Stimulated activated CD8-positive, alpha-beta memory T cell treated with anti-CD3 and anti-CD28 coated beads, Interleukin-7, amount 100 ng/mL, for 24 hours (primary cell): ENCODE measurements at places on chromosomes 16 and 17.

GRCh38 chr16:12356632-12357340, 380.3 kb downstream of the SNX29 start:
- DNase-seq = no peak

GRCh38 chr17:30101686-30102390, 14.8 kb upstream of the NSRP1 start:
- DNase-seq = no peak

- DNase-seq = no peak
Measured at GRCh38 chr16:68113765-68114240, 28.6 kb downstream of the NFATC3 start.

GRCh38 chr16:23976524-23976923, 140.7 kb downstream of the PRKCB start:
- no peak for DNase-seq
